ENCODE measurements at places on chromosomes 2 and 18.

DNA sequence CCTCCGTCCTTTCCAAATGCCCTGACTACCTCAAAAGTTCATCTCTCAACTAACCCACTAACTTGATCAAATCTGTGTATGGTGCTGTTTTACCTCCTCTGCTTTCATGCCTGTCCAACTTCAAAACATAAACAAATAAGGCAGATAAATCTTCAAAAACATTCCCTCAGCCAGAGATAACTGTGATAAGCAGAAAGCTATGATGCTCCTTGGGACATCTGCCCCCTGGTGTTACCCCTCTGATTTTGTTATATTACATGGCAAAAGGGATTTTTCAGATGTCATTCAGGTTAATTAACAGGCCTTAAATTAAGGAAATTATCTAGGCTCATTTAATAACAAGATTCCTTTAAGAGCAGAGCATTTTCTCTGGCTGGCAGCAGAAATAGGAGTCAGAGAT is 810.8 kb upstream of the CHAC2 start:
- DNase-seq = no peak

DNA sequence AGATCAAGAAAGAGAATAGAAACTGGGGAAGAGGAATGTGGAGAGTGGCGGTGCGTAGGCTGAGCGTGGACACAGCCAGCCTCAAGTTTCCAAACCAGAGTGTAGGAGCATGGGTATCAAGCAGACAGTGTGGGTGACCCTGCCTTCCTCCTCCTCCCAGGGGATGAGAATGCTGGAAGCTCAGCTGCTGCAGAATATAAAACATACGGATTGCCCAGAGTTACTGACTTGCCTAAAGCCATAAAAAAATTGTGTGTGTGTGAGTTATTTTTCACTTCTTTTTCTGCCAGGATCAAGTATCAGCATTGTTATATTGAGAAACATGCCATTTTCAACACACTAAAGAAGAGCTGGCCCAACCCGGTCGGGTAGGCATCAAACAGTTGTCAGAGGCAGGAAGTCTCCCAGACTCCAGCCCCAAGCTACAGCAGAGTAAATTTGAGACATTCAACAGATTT is 333.3 kb upstream of the ACVR2A start:
- DNase-seq = peak; percentile 71

DNA sequence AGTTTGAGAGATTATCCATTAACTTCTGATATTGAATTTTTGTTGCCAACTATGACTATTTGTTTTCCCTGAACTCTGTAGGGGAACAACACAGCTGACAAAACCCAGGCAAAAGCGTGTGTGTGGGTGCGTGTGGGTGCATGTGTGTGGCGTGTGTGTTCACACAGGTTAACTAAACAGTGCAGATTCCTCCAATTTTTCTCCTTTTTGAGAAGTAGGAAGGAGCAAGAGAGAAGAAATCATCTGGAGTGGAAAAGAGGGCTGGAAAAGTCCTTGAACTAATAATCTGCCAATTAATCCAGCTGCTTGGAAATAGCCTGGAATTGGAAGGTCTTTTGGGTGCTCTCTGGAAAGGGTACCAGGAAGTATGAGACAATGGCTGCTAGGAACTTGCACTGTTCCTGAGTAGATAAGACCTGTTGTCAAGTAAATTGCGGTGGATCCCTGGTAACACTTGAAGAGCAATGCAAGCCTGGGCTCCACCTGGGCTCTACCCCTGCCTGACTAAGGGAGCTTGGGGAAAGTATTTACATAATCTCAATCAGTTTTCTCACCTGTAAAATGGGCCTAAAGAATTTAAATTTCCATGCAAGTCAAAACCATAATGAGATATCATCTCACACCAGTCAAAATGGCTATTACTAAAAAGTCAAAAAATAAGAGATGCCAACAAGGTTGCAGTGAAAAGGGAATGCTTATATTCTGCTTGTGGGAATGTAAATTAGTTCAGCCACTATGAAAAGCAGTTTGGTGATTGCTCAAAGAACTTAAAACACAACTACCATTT is 40.5 kb upstream of the IL1R1 start:
- DNase-seq = no peak

- DNase-seq = peak; percentile 25
These were observed 73.0 kb downstream of the INPP4A start for GRCh38 chr2:98517636-98518035.

GRCh38 chr2:112001136-112001715 is 53.8 kb upstream of the TMEM87B start:
- no peak for DNase-seq

DNA sequence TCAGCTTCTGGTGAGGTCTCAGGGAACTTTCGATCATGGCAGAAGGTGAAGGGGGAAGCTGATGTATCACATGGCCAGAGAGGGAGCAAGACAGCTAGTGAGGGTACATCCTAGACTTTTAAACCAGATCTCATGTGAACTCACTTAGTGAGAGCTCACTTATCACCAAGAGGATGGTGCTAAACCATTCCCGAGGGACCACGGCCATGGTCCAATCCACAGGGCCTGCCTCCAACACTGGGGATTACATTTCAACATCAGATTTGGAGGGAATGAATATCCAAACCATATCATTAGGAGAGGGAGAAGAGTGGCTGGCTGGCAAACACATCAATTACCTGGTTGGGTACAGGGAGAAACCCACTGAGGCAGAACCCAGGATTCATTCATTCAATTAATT is 75.7 kb upstream of the HAAO start:
- DNase-seq = no peak

GRCh38 chr2:121285926-121286325 is 924 bp upstream of the TFCP2L1 start:
- DNase-seq = no peak

DNA sequence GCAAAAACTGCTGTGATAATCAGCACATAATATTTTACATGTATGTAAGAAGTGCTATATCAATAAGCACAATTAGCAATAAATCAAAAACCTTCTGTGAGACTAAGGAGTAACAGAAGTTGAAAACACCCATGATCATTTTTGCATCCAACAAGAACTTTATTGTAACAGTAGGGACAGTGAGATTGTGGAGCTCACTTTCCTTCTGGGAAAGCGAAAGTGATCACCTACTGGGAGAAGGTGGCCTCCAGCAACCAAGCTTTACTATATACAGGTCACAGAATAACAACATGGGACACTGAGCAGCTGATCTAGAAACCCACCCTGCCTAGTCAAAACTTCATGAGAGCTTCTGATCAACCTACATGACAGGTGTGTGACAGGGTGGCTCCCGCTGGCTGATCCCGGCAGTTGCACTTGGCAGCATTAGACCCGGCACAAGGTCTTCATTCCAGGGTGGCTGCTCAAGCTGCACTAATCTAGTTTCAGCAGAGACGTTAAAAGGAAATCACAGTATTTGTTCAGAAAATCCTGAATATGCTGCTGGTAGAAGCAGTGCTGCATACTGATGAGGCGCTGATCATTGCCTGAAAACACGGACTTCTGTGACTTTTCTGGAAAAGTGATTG is 63.5 kb upstream of the ARL5A start:
- DNase-seq = no peak

DNA sequence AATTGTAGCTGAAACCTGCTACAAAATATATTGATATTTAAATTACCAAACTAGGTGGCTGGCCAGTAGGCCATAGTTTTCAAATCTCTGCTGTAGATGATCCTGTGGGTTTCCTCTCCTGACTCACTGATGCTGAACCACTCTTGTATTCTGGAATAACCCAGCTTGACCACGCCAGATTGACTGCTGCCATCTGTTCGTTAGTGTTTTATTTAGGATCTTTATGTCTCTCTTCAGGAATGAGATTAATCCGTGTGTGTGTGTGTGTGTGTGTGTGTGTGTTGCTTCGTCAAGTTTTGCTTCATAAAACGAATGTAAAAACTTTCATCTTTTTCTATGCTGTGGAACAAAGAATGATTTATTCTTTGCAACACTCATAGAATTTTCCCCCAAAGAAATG is 187.1 kb downstream of the DYSF start:
- DNase-seq = no peak

DNA sequence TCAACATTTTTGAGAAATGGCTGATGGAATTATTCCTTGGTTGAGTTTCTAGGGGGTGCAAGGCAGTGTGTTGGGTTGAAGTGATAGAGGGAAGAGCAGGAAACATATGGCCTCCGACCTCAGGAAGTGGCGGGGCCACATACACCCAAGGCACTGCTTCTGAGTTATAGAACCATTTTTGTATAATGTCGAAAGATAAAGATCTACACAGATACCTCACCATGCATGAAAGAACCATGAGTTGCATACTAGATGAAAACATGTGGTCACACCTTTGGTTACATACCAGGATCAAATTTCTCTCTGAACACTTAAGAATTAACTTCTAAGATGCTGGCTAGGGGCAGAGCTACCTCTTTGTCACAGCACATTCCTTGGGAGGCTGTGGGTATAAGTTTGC is 23.2 kb downstream of the LAMA3 start:
- DNase-seq = no peak

GRCh38 chr2:17252258-17252657 is 266.0 kb downstream of the RAD51AP2 start:
- no peak for DNase-seq

DNA sequence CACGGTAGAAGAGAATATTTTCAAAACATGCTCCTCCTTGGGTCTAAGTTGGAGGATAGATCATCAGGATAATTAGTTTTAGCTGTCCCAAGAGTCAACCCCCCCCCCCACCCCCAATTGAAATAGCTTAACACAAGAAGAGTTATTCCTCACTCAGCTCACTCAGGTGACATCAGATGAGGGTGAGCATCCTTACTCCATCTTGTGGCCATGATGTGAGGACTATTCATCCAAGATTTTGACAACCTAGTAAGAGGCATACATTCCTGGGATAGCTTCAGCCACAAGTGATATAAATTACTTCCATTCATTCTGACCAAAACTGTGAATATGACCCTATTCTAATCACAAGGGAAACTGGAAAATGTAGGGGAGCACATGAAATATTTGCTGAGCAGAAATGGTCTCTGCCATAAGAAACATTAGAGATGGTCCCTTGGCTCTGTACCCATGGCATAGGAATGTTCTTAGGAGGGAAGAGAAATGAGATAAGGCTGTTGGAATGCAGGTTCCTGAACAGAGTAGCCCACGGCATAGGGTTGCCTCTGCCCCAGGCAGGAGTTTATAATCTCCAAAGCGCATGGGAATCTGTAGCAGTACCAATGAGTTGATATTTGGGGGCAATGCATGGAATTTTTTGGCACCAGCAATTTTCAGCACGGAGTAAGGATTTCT is 257.2 kb downstream of the CYRIA start:
- no peak for DNase-seq

- no peak for DNase-seq
These were observed 27.4 kb upstream of the MCM6 start for GRCh38 chr2:135903650-135904049.

DNA sequence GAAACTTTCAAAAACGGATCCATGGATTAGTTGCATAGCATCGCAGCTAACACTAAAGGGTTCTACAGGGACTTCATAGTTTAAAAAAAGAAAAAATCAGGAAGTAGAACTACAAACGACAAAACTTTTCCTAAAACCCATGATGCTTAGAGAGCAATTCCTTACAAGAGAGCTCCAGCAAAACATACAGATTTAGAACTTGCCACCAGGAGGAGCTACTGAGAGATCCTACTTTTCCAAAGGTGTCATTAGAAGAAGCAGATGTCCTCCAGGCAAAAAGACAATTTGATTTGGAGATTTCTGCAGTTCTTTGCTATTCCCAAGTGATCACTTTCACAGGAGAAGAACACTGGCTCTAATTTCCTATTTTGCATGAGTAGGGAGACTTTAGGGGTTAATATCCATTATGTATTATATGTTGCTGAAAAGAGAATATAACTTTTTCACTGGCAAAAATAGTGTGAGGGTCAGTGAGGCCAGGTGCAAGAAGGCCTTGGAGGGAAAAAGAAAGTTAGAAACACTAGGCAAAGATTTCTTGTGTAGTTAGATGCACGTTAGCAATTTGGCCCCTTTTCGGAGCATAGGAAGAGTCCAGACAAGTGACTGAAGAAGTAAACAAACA is 436.2 kb downstream of the SUCLG1 start:
- peak; percentile 55 for DNase-seq

DNA sequence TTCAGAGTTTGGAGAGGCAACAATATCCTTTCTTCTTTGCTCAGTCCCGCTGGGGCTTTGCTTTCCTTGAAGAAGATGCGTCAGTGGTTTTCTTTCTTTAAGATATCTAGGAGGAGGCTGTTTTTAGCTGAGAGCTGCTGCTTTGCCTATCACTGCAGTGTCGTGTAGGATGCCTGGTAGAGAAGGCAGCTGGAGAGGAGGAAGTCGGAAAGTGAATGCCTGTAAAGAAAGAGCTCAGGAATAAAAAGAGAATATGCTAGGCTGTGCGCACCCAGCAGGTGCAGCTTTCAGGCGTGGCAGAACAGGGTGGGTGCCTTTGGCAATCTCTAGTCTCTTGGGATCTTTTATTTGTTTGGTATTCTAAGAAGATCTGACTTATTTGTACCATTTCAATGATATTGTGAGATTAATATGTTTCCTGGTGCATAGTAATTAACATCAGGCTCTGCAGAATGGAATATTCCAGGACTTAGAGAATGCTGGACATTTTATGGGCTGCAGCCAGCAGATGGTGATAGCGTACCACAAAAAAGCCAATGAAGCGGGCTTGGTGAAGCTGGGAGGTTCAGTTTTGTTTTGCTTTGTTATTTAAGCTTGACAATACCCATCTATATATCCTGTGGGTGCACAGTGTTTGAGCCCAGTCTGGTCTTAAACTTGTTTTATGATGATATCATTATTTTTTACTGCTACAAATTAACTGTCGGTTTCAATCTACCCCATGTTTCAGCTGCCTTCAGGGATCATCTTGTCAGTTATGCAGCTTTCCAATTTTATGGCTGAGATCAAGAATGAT is 34.9 kb downstream of the CAVIN2 start:
- peak; percentile 64 for DNase-seq

- DNase-seq = peak; percentile 73
These were observed 23.0 kb downstream of the EPHA4 start for GRCh38 chr2:221549143-221549542.

DNA sequence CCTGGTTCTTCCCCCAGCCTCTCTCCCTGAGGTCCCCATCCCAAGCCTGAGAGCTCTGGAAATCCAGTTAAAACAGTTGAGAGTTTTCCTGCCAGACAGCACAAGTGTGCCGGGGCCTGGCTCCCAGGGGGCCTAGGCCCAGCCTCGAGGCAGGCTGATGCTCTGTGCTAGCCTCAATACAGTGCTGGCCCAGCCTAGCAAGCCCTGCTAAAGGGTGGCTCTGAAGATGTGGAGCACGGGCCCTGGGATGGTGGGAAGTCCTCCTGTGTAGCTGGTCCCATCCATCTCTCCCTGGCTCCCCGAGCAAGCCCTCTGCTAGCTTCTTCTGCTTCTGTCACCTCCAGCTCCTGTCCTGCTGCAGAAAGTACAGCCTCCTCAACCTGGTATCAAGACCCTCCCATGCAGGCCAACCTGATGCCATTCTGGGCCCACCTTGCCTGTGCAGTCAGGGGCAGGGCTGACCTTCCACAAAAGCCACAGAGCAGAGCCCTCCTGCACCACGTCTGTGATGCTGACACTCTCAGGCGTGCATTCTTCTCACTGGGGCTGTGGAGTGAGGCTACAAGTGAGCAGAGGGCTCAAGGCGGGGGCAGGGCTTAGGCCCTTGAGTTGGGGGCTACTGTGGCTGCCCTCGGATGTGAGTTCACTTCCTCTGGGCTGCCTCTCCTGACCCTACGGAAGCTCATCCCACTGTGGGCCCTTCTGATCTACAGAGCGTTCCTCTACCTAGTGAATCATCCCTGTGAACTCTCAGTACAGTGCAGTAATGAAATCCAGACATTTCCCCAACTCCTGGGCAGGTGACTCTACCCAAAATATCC is 60.1 kb upstream of the LAPTM4A start:
- no peak for DNase-seq

All from AG10803 (cell line).